ENCODE measurements at places on chromosomes 12 and 14. TPM values are rescaled to one million over a fixed set of nuclear protein-coding genes. Genes with fewer than 3 reads are reported as not detected.

Gene ADAM20
- polyA plus RNA-seq: not detected

Gene GPR137C
- polyA plus RNA-seq: 0.45 TPM

Gene EIF2S3B
- 0.79 TPM for polyA plus RNA-seq

Gene NOVA1
- 5.5 TPM for polyA plus RNA-seq

Gene ART4
- polyA plus RNA-seq: 0.66 TPM

Gene CLEC4D
- polyA plus RNA-seq: 0.09 TPM

Gene HPD
- 3.5 TPM for polyA plus RNA-seq

Gene TCL1B
- polyA plus RNA-seq: not detected

Gene C1QL4
- polyA plus RNA-seq: not detected

Gene CELA1
- polyA plus RNA-seq: not detected

Gene ABCB9
- 1.5 TPM for polyA plus RNA-seq

Gene LUM
- 17.0 TPM for polyA plus RNA-seq

Data from adipose tissue (tissue), 3 donors.